GF-D8 (cell line): ENCODE measurements at places on chromosomes 7 and 10.

GRCh38 chr10:48473704-48474103 is 131.2 kb downstream of the ARHGAP22 start:
- DNase-seq, result no peak

- no peak for DNase-seq
Observed at GRCh38 chr7:112723416-112723815, 66.8 kb downstream of the TMEM168 start.

DNA sequence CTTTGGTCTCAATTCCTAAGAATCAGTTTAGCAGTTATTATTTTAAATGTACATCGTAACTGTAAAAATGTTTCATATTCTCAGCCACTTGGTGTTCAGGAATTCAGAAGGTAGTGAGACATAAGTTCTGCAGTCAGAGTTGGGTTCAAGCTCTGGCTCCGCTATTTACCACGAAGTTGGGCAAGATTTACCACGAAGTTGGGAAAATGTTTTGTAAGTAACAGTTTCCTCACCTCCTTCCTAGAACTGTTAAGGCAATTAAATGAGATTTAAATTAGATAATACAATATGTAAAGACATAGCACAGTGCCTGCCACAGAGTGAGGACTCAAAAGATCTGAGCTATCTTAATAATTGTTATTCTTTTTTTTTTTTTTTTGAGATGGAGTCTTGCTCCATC is 16.3 kb upstream of the ABLIM1 start:
- peak; percentile 44 for DNase-seq

DNA sequence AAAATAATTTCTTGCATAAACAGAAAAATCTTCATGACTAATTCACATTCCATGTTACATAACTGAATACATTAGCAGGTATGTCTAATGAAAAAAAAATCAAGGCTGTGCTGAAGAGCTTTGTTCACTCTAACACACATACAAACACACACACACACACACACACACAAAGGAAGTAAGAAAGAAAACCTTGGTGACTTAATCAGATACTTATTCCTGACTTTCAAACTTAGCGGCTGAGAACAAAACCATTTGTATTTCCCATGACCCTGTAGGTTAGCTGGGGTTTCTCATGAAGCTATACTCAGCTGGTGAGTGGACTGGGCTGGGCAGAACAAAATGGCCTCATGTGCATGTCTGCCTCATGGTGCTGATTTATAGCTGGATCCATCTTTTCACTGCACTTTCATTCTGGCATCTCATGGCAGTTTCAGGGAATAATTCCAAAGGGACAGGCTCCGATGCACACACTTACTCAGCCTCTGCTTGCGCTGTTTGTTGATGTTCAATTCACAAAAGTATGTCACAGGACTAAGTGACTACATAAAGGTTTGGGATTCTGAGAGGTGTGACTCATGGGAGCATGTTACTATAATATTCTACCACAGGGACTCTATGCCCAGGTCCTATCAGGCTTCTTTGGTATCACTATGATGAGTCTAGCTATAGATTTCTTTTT is 161.2 kb downstream of the PCLO start:
- DNase-seq, result no peak

DNA sequence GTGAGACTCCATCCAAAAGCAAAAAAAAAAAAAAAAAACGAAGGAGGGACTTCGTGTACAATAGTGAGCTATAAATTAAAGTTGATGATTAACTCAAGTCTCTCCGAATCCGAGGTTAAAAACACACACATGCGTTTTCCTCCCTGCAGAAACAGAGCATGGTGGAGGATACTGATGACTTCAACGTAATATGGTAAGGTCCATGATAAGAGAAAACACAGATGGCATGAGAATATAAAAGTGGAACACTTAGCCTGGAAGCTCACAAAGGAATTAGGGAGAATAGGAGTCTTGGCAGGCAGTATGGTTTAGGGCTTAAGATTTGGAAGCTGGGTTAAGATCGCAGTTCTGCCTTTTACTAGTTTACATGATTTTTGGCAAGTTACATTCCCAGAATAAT is 20.1 kb upstream of the GSTK1 start:
- no peak for DNase-seq

- no peak for DNase-seq
Observed at GRCh38 chr10:124896751-124897150, 45.2 kb upstream of the ZRANB1 start.

DNA sequence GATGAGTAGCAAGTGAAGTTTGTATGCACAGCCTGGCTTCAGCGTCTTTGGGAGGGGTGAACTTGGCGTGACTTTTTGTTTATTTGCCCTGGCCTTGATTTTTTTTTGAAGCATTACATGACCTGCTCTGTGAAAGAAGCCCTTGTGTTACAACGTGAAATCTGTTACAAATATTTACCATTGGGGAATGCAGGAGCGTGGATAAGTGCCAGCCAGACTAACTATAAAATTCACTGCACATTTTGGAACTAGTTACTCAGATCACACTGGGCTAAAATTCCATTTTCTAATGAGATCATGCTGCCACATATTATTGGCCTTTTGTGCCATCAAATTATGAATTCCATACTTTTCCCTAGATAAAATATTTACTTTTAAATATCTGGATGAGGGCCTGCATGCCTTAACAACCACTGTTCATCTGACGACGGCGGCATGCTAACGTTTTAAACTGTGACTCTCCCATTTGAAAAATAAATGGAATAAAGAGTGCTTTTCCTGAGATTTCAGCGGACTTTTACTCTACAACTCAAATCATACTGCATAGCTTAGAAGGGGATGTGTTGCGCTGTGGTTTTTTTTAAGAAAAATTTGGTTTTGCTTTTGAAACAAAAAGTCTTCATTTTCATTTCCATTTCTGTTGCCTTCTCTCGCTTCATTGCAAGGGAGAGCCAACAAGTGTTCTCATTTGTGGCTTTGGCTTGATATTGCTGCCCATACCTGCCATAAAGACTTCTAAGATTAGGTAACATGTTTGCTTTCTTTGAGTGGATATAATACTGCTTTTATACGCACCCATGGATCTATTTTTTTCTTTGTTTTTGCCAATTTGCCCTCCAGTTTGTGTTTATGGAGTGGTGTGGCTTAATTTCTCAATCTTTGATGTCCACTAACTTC is 352.2 kb downstream of the TFEC start:
- DNase-seq, result no peak

DNA sequence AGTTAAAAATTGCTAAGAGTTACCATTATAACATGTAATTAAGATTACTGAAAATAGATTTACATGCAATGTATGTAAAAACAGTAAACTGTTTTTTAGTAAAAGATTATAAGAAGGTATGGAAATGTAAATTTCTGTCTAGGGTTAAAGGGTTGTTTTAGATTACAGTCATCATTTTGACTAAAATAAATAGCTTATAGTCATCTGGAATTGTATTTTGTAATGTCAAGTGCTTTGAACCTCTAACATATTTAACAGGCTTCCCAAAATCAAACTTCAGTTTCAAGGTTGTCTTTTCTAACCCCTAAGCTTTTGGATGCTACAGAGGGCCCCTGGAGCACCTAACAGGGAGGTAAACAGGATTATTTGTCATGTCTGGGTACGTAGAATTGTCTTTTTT is 35.0 kb upstream of the ZNF746 start:
- no peak for DNase-seq

DNA sequence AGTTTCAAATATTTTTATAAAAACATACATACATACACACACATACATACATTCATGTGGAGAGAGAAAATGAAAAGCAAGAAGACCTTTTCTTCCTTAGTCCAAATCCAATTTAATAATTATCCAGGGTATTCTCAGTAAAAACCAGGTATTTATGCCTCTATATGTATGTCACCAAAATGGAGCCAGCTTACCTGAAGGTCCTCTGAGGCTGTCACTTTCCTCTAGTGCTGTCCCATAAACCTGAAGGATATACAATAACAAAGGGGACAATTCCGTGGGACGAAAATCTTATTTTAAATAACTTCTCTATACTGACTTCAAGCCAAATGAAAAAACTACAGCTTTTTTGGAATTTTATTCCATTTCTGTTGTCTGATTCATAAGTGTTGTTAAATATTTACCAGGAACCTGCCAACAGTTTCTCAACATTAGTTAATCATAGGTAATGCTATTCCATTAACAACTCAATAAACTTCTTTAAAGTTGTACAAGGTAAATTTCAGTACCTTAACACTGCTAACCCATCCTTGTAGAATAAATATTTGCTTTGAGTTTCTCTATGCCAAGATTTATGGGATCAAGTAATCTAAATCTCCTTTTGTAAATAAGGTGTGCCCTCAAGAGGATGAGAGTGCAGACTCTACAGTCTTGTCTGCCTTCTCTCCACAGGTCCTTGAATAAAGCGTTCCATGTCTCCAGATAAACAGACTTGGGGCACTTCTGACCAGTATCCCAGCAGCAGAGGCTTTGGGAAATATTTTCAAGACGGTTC is 260.3 kb downstream of the AHR start:
- DNase-seq, result no peak

DNA sequence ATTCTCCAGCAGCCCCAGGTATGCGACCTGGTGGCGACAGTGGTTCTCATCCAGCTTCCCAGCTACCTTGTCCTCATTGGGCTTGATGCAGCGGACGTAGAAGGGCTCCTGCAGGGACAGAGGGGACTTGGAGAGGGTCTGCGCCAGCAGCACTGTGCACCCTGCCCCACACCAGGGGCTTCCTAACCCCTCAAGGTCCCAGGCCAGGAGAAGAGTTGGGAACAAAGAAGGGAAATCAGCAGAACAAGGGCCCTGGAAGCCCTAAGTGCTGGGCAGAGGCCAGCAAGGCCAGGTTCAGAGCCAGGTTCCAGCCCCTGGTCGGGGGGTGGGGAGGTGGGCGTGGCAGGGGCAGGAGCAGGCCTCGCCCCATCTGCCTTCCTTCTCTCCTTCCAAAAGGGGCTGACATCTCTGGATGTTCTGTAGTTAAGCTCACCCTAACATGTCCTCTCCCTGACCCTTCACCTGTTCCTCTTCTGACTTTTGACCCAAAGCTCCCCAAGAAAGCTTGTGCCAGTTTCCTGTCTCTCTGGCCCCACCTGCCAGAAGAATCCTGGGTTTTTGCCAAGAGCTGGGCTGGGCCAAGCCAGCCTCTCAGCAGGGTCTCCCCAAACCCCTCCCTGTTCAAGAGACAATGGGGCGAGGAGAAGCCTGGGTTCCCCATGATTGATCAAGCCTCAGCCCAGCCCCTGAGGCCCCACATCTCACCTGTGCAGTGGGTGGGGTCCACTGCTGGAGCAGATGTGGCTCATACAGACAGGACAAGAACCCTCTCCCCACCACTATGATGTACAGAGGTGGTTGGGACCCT is 11.9 kb downstream of the MYO1G start:
- no peak for DNase-seq

DNA sequence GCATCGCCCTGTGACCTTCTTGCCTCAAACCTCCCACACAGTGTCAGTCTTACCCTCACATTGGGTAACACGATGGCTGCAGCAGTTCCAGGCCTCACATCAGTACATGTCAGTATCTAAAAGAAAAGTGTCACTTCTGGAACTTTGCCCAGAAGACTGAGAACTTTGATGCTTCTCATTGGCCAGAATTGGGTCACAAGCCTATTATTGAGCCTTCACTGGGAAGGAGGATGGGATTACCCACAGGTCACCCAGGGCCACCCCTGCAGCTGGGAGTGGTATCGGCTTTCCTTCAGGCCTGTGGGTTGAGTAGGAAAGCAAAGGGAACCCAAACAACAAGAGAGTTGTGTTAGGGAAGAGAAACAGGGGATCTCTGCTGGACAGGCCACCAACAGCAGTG is 111.5 kb downstream of the NPY start:
- no peak for DNase-seq

DNA sequence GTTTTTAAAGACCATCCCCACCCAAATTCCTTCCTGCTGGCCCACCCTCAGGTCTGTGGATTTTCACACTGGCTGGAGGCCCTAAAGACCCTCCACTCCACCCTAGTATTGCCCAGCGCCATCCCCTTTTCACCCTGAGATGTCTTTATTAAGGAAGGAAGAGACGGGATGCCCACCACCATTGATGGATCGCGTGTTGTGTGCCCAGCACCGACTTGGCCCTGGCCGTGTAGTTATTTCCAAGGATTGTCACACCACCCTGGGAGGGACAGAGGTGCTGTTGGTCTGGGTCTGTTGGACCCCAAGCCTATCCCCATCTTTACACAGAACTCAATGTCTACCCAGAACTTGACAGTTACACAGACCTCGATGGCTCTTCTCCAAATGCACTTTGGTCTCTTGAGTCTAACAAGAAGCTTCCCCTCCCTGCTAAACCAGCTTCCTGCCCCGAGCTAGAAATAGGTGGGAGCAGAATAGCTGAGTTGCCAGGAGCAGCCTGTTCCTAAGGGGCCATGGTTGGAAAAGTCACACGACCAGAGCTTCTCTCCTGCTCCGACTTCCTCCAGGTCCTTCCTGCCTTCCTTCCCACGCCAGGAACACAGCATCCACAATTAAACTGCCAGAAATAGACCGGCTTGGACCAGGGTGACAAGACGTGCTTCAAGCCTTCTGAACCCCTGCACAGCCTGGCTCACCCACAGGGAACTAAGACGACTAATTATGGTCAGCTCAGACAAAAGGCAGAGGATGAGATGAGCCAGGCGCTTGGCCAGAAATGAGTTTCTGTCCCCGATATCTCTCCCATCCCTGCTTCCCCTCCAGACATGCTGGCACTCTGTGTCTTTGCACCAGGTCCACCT is 139.5 kb upstream of the CHST15 start:
- DNase-seq, result no peak

GRCh38 chr7:5284304-5285281 is 1.9 kb downstream of the SLC29A4 start:
- DNase-seq, result no peak

DNA sequence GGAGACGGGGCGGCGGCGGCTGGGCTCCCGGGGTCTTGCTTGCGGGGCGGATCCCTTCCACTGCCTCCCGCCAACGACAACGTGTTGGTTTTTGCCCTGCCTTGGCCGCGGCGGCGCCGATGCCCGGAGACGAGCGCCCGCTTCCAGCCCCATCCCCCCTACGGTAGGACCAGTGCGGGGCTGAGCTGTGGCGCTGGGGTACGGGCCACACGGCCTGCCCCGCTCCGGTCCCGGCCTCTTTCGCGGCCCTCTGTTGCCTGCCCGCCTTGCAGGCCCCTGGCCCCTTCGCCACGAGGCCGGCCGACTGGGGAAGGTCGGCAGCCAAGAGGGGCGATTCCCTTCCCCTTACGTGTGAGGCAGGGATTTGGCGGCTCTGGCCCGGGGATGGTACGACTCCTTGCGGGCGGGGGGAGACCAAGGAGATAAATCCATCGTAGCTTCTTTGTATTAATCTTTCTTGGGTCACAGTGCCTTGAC is 488 bp downstream of the EIF4H start:
- DNase-seq, result no peak

- no peak for DNase-seq
Observed at GRCh38 chr10:16964576-16965343, 147.5 kb upstream of the RSU1 start.

DNA sequence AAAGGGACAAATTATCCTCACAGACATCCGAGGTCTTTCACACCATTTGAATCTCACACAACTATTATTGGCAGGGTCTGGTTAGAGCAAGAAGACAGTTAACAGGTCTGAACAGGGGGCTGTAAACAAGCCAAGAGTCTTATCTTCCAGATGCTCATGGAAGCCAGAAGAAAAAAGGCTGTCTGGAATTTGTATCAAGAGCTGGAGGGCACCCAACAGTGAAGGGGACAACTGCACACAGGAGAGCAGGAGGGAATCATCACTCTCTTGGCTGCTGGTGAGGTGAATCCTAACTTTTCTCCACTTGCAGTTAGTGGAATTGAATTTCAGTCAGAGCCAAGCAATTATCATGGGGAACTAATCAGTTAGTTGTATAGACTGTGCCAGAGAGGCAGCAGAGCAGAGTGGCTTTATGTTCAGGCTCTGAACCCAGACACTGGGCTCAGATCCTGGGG is 880.2 kb upstream of the AUTS2 start:
- DNase-seq, result no peak
